CD4-positive, alpha-beta T cell treated with Interleukin-4 for 1 hour (primary cell): ENCODE measurements at places on chromosomes 3 and 15.

GRCh38 chr3:50138266-50139200 is 16.6 kb upstream of the SEMA3F start:
- DNase-seq: no peak

GRCh38 chr3:17874636-17875035 is 132.2 kb upstream of the TBC1D5 start:
- no peak for DNase-seq

GRCh38 chr3:48189321-48189720 is 1.1 kb upstream of the CDC25A start:
- DNase-seq: no peak

DNA sequence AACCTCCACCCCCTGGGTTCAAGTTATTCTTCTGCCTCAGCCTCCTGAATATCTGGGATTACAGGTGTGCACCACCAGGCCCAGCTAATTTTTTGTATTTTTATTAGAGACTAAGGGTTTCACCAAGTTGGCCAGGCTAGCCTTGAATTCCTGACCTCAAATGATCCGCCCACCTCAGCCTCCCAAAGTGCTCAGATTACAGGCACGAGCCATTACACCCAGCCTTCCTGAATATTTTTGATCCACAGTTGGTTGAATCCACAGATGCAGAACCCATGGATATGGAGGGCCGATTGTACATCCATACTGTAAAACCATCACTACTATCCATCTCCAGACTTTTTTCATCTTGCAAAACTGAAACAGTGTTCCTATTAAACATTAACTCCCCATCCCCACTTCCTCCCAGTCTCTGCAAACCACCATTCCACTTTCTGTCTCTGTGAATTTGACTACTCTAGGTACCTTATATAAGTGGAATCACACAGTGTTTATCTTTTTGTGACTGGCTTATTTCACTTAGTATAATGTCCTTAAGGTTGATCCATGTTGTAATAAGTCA is 8.2 kb upstream of the TMEM62 start:
- DNase-seq: no peak

DNA sequence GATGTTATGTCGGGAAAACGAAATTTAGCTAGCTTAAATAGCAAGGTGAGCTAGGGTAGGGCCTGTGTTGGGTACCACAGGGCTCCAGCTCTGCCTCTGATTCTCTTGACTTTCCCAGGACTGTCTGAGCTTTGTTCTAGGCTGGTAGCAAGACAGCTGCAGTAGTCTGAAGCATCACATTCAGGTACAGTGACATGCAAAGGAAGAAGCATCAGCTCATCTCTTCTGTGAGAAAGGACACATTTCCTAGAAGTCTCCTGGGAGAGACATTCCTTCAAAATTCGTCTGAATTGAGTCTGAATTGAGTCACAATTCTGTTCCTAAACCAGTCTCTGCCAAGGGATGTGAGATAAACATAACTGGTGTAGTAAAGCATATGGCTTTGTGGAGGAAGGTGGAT is 8.5 kb upstream of the UBXN7 start:
- no peak for DNase-seq

DNA sequence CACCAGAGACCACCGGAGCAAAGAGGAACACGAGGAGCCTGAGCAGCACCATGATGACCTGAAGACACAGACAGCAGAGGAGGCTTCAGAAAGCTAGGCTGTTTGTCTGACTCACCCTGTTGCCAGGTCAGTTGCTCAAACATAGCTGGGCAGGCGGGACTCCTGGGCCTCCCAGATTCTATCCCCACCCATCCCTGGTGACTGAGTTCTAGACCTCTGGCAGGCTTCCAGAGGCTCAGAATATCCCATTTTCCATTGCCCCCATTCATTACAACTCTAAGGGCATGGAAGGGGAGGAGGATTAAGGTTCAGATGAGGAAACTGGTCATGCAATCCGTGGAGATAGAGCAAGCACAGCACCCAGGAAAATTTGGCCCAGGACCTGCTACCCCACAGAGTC is at the start of gene CDHR4:
Gene CDHR4, minus strand, starts transcription at position 113 of the 400 bp plus-strand sequence. Its CDS starts 61 bp downstream, at position 52.
- no peak for DNase-seq

DNA sequence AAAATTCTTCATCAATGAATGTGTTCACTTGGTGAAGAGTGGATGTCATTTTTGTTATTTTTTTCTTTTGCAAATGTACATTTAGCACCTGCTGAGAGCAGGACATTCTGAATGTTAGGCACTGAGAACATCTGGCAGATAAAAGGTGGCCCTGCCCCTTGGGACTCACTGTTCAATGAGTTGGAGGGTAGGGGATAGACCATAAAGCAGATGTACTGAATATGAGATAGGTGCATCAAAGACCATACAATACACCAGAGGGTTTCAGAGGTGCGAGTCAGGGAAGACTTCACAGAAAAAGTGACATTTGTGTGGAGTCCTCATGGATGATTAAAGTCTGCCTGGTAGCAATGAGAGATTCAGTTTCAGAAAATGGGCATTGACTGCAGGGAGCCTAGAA is 34.2 kb downstream of the EEFSEC start:
- DNase-seq: no peak

DNA sequence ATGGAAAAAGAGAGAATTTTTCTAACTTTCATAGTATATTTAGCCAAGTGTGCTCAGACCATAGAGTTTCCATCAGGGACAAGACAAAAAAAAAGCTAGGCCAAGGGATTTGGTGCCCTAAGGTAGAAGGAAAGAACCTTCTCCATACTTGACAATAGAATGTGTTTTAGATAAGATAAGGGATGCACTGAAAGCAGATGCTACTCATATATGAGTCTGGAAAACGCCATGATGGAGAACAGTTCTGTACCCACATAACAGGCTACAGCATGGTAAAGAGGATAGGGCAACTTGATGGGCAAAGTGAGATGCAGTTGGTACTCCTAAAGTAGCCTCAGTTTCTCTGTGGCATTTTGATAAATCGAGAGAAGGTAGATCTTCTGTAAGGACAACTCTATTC is 216.4 kb upstream of the NECTIN3 start:
- no peak for DNase-seq

DNA sequence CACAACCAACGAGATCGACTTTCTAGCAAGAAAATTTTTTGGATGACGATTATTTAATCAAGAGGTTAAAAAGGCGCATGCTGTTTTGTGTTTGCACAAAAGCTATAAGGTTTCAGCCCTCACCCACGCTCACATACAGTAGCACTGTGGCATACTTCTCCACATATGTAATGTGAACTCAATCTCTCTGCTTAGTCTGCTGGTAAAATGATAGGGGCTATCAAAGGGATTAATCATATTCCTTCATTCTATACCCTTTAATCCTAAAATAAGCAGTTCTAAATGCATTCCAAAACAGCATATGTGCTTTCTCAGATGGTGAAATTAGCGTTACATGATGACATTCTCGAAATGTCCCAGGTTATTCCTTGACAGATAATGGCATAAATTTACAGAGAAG is 196.9 kb upstream of the PRICKLE2 start:
- DNase-seq: no peak

DNA sequence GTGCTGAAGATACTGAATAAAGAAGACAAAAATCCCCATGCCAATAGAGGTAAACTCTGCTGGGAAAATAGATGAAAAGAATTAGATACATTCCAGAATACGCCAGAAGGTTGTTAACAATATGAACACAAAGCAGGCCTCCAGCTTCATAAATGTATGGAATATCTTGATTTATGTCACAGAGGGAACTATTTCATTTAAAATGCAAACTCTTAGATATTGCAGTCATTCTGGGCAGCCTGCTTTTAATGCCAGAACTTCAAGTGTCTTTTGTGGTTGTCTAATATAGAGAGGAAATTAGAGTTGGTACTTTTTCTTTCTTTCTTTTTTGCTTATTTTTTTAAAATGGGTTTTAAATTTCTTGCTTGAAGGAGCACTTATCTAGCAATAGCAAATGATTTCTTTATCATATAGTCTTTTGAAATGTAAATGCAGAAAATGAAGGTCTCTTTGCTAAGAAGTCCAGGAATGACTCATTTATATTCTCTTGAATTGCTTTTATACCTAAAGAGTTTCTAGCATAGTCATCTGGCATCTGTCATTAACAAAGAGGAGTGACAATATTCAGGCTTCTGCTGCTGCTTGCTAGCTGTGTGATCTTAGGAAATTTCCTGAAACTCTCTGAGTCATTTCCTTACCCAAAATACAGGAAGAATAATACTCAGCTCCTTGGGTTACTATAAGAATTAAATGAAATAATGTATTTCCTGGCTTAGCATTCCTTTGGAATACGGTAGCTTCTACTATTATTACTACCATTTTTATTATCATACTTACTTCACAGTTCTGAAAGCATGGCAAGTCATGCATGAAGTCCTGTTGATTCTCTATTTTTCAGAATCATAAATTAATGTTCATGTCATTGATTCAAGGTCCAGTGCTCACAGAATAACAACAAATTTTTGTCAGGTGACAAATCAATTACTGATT is 527.6 kb downstream of the DIPK2A start:
- DNase-seq: no peak

- no peak for DNase-seq
Observed at GRCh38 chr15:67613708-67614107, 71.2 kb downstream of the MAP2K5 start.

DNA sequence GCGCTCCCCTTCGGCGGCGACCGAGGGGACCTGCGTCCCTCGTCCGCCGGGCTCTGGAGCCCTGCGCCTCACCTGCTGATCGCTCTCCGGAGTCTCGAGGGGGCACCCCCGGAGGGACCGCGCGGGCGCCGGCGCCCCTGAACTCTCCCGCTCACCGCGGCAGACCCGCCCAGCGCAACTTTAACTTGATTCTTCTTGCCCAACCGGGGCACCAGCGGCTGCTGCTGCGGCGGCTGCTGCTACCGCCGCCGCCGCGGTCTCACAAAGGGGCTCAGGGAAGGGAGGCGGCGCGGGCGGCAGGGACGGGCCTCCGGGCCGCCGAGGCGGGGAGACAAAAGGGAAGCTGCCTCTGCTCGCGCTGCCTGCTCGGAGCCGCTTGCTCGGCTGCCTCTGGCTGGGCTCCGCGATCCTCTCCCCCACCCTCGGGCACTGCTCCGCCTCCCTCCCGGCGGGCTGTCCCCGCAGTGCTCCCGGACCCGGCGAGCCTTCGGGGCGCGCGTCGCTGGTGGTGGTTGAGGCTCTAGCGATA is at the start of gene PPM1L:
Gene PPM1L, plus strand, starts transcription at position 456 of the 529 bp plus-strand sequence.
- no peak for DNase-seq

GRCh38 chr3:60047426-60048200 is 997.8 kb upstream of the CFAP20DC start:
- peak; percentile 35 for DNase-seq

DNA sequence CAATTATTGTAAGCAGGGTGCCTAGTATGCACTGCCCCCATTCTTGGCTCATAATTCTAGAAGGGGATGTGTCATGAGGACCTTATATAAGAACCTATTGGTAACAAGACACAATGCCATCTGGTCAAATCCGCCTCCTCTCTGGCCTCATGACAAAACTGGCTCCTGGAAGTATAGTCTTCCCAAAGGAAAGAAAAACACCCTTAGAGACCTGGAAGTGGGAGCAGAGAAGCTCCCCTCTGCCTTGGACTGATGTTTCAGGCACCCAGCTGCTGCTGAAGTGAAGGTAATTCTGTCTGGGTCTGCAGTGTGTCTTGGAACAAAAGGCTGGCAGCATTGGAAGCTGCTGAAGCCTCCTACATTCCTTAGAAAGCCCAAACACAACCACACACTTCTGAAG is 107.2 kb upstream of the CLSTN2 start:
- no peak for DNase-seq

DNA sequence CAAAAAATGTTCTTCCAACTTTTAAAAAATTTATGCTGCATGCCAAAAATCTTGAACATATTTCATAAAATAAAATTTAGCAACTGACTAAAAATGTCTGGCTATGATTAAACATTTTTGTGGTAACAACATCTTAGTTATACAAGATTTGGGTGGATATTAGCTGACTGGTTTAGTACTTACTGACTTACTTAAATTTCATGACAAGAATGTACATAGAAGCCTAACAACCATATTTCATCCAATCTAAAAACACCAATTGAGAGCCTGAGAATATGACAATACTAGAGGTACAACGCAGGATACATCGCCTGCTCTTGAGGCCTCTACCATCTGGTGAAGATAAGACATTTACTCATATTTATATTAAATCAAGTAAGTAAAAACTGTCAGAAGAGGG is 34.6 kb downstream of the GNB4 start:
- no peak for DNase-seq

DNA sequence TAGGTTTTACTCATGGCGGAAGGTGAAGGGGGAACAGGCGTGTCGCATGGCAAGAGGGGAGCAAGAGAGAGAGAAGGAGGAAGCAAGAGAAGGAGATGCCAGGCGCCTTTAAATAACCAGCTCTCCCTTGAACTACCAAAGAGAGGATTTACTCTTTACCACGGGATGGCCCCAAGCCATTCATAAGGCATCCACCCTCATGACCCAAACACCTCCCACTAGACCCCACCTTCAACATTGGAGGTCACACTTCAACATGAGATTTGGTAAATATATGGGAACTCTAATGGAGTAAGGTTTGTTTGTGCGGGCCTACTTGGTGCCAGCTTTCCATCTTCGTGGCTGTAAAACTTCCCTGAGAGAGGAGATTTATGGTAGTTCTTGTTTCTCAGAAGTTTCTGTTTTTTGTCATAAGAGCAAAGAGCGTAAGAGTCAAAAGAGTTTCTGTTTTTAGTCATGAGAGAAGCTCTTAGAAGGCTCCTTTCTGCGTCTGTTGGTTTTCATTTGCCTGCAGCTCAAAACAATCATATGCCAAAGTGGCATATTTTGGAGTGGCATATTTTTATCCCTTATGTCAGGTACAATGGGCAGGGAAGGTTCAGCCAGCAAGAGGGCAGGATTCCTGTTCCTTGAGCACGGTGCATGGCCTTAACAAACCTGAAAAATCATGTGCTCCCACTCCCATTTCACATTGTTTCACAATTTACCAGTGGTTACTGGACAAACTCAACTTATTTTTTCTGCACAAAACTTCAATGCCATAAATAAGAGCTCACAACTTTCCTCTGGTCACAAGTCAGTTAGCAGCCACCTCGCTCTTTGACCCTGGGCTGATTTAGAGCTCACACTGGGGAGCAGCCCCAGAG is 12.5 kb downstream of the PML start:
- DNase-seq: no peak

DNA sequence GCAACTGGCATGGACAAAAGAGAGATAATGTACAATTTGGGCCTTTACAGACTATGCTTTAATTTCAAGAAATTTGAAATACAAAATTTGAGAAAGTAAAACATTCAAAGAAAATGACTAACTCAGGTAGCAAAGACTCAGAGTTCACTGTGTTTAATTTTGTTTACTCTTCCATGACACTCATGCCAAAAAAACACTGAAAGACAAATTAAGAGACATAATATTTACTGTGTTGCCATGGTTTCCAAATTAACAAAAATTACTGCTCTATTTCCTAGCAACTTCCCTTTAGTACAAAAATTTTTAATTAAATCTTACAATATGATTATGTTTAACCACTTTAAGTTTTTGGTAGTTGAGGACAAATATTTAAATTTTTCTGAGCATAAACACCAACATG is 29.6 kb downstream of the LRRFIP2 start:
- DNase-seq: no peak

- DNase-seq: no peak
Observed at GRCh38 chr3:56780936-56781335, 20.8 kb downstream of the ARHGEF3 start.

- DNase-seq: peak; percentile 14
Observed at GRCh38 chr3:129793942-129794310, 99.6 kb downstream of the TMCC1 start.

GRCh38 chr3:15279205-15279604 is 53.2 kb downstream of the SH3BP5 start:
- no peak for DNase-seq

- DNase-seq: peak; percentile 64
Observed at GRCh38 chr3:186930143-186930640, at the start of gene ST6GAL1. ST6GAL1 (plus strand) TSS chr3:186930526; CDS start chr3:187042704, 112,178 bp downstream.
